Left renal cortex interstitium (tissue), 4 donors: ENCODE measurements at places on chromosomes 3 and 15. TPM values are rescaled to one million over a fixed set of nuclear protein-coding genes. Genes with fewer than 3 reads are reported as not detected.

- DNase-seq = no peak
Measured at GRCh38 chr15:43253431-43254403, 13.0 kb downstream of the TGM5 start.

GRCh38 chr3:74420538-74421124, 193.8 kb downstream of the CNTN3 start:
- no peak for DNase-seq

The GPR156 gene
- polyA plus RNA-seq = 2.6 TPM

DNA sequence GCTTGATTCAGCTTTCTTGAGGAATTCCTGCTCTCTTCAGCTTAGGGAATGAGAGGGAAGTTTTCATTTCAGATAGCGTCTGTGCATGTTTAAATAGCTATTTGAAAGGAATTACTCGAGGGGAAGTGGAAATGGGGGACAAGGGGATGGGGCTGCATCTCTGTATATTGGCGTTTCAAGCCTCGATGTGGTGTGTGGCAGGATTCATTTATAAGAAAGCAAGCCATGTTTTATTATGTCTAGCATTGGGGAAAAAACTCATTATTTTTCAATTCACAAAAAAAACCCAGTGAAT, 1.0 kb downstream of the ATP2C1 start:
- DNase-seq = no peak

- no peak for DNase-seq
Measured at GRCh38 chr3:44875596-44875995, 1.2 kb downstream of the TGM4 start.

The PLA2G4E gene
- not detected for polyA plus RNA-seq

- DNase-seq = no peak
Measured at GRCh38 chr3:46987743-46988401, 8.4 kb downstream of the NBEAL2 start.

- DNase-seq = no peak
Measured at GRCh38 chr15:27583651-27584050, 515.5 kb downstream of the OCA2 start.
